ENCODE measurements at places on chromosomes 2 and 18. TPM values are rescaled to one million over a fixed set of nuclear protein-coding genes. Genes with fewer than 3 reads are reported as not detected.

MRO gene
- not detected for total RNA-seq

TEKT4 gene
- 0.39 TPM for total RNA-seq

IL1R2 gene
- 1.4 TPM for total RNA-seq

TBR1 gene
- total RNA-seq = 0.05 TPM

NMUR1 gene
- 1.4 TPM for total RNA-seq

FSHR gene
- total RNA-seq = not detected

BCL11A gene
- total RNA-seq = not detected

Data from T-helper 1 cell treated with Interleukin-12 subunit alpha and Interleukin-12 subunit beta and Interleukin-4 antibody, amounts not matched to agents 30 ng/mL and 1 ng/mL, for 36 hours (primary cell).